A549 treated with CORT108297 at 1 μM for 4 hours (cell line): ENCODE measurements at places on chromosomes 11 and 22. TPM values are rescaled to one million over a fixed set of nuclear protein-coding genes. Genes with fewer than 3 reads are reported as not detected.

SHANK2 gene
- total RNA-seq: 6.5 to 8.8 TPM (median 7.7 TPM) in 5 replicates

FOLR2 gene
- not detected in 5 replicates for total RNA-seq

PKDREJ gene
- total RNA-seq: not detected in 5 replicates

PVALB gene
- not detected in 5 replicates for total RNA-seq

CDC42EP2 gene
- 13.4 to 21.3 TPM (median 16.9 TPM) in 5 replicates for total RNA-seq
